ENCODE measurements at places on chromosomes 12 and 14. TPM values are rescaled to one million over a fixed set of nuclear protein-coding genes. Genes with fewer than 3 reads are reported as not detected.

C14orf132 gene
- 48.6 TPM for total RNA-seq

OVCH1 gene
- 0.51 TPM for total RNA-seq

TMEM52B gene
- 0.50 TPM for total RNA-seq

KRT83 gene
- not detected for total RNA-seq

KRT85 gene
- total RNA-seq, result not detected

SLC7A8 gene
- 5.1 TPM for total RNA-seq

LRRK2 gene
- total RNA-seq, result 10.8 TPM

AMHR2 gene
- total RNA-seq, result not detected

DNA sequence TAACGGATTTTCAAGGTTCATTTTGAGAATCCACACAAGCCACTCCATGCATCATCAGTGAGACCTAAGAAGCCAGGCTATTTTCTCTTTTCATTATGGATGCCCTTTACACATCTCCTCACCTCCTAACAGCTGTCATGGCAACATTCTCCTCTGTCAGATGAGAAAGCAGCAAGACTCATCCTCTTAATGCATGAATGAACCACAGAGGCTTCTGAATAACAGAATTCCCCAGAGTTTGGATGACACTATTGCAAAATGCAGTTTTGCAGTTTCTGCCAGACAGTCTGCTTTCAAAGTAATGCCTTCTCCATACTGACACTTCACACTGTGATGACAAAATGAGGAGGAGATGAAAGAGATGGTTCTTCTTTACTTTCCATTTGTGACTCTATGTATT lies 286.7 kb upstream of the GRIP1 start:
- H3K27ac ChIP-seq, result no peak overlapping the region
- H3K4me1 ChIP-seq, result no peaks in the 10 kb centered on the region
- no peak overlapping the region for H3K4me3 ChIP-seq

DNA sequence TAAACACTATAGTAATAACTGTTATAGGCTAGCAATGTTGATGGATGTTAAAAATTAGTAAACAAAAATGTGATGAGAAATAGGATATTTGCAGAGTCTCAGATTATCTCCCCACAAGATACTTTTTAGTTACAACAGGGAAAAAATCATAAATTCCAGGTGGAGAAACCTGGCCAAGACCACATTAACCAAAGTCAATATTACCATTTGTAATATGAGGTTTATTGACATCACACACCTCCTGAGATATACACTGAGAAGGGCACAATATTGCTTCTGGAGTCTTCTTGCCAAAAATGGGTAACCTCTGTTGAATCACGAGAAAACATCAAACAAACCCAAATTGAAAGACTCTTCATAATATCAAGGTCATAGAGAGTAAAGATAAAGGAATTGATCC lies 72.3 kb upstream of the AMIGO2 start:
- H3K27ac ChIP-seq, result no peak overlapping the region
- no peak for DNase-seq
- H3K4me1 ChIP-seq, result peaks cover 6% of the 10 kb centered on the region
- no peaks in the 10 kb centered on the region for H3K36me3 ChIP-seq
- H3K27me3 ChIP-seq, result no peaks in the 10 kb centered on the region

GRCh38 chr12:67590149-67590790 lies 58.3 kb upstream of the DYRK2 start:
- no peak overlapping the region for H3K4me3 ChIP-seq
- no peak overlapping the region for H3K27ac ChIP-seq
- H3K27me3 ChIP-seq, result peaks cover 3% of the 10 kb centered on the region
- H3K4me1 ChIP-seq, result no peaks in the 10 kb centered on the region
- DNase-seq, result no peak

DNA sequence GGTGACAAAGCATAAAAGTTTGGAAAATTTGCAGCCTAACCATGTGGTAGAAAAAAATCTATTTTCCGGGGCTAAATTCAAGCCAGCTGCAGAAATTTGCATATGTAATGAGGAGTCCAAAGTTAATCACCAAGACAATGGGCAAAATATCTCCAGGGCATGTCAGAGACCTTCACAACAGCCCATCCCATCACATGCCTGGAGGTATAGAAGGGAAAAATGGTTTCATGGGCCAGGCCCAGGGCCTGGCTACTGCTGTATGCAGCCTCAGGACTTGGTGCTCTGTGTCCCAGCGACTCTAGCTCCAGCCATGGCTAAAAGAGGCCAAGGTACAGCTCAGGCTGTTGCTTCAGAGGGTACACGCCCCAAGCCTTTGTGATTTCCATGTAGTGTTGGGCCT lies 655.8 kb upstream of the MGAT4C start:
- no peak overlapping the region for H3K27ac ChIP-seq
- no peaks in the 10 kb centered on the region for H3K36me3 ChIP-seq
- DNase-seq, result no peak

DNA sequence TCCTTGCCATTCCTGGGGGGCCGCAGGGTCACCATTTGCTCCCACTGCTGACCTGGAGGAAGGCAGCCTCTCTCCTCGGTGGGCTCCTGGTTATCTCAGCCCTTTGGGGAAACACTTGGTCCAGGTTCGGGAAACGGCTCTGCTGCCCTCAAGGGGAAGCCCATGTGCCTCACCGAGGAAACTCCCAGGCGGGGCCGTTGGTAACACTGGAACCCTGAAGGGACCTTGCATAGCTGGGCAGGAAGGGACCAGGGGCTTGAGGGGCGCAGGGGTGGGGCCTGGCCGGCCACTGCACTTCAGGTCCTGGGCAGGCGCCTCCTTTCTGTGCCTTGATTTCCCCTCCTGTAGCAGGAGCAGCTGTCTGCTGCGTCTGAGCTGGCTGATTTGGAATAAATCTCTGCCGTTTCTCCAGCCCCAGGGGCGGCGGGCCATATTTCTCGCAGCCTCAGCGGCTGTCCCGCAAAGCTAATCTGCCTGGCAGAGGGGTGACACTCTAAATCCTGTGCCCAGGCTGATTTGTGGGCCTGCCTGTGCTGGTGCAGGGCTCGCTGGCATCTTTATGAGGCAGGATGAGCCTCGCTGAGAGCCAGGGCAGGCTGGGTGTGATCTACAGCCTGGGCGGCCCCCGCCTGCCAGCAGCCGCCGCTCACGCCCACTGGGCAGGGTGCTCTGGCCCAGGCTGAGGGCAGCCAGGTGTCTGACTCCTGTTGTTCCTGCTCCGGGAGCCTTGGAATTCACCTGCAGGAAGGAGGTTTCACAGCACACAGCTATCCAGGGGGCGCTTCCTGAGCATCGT lies 49.7 kb downstream of the KIF26A start:
- no peaks in the 10 kb centered on the region for H3K4me1 ChIP-seq
- H3K36me3 ChIP-seq, result no peaks in the 10 kb centered on the region
- H3K27me3 ChIP-seq, result no peaks in the 10 kb centered on the region
- no peak overlapping the region for H3K4me3 ChIP-seq

DNA sequence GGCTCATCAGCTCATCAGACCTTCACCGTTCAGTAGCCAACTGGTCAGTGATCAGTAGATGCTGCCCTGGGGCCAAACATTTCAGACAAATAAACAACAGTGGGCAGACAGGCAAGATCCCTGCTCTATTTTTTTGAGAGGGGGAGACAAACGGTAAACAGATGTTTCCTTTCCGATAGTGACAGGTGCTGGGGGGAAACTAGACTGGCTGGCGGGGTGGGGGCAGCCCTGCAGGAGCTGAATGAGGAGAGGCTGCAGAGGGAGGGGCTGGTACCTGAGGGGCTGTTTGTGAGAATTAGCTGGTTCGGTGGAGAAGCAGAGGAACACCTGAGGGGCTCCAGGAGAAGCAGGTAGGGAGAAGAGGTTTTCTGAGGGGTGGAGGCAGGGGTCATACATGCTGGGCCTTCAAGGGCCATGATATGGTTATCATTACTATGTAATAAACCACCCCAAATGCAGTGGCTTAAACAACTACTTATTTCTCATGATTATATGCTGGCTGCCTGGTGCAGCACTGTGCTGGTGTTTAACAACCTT lies 8.2 kb upstream of the GOLGA3 start:
- H3K36me3 ChIP-seq, result peaks cover 18% of the 10 kb centered on the region
- no peaks in the 10 kb centered on the region for H3K4me1 ChIP-seq
- no peaks in the 10 kb centered on the region for H3K27me3 ChIP-seq
- no peak overlapping the region for H3K4me3 ChIP-seq
- no peak overlapping the region for H3K27ac ChIP-seq

GRCh38 chr12:57187222-57188089 lies 29.1 kb upstream of the NXPH4 start:
- no peak overlapping the region for H3K27ac ChIP-seq
- H3K36me3 ChIP-seq, result peaks cover 78% of the 10 kb centered on the region
- H3K4me3 ChIP-seq, result no peak overlapping the region
- H3K4me1 ChIP-seq, result no peaks in the 10 kb centered on the region
- no peak for DNase-seq
- no peaks in the 10 kb centered on the region for H3K27me3 ChIP-seq

DNA sequence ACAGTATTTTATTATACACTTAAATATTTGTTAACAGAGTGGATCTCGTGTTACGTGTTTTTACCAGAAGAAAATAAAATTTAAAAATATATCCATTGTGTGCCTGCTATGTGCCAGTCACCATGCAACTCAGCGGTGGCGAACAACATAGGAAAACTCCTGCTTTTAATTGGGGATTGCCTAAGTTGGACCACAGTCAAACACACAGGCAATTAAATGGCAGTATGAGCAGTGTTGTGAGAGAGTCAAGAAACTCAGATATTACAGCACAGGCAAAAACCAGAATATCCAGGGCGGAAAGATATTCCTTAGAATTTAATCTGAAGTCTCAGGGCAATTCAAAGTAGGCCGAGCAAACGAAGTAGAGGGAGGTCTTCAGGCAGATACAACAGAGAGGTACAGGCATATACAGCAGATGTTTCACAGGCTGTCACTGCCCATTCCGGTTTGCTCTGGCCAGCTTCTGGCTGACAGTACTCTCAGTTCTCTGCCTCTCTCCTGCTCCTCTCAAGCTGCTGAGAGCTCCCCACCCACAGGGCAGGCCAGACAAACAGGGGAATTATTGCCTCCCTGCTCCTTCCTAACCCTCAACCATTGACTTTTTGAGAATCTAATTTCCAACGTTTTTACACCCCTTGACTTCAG lies 540.2 kb upstream of the TMEM132C start:
- no peak overlapping the region for H3K27ac ChIP-seq
- no peaks in the 10 kb centered on the region for H3K36me3 ChIP-seq
- no peaks in the 10 kb centered on the region for H3K27me3 ChIP-seq
- no peak for DNase-seq

- H3K27ac ChIP-seq, result no peak overlapping the region
- H3K27me3 ChIP-seq, result no peaks in the 10 kb centered on the region
- no peaks in the 10 kb centered on the region for H3K36me3 ChIP-seq
Observed at GRCh38 chr14:34180869-34181268, 230.0 kb upstream of the EGLN3 start.

GRCh38 chr14:25038044-25038668 lies 11.8 kb downstream of the STXBP6 start:
- H3K27me3 ChIP-seq, result no peaks in the 10 kb centered on the region
- H3K36me3 ChIP-seq, result no peaks in the 10 kb centered on the region
- H3K27ac ChIP-seq, result no peak overlapping the region
- H3K4me3 ChIP-seq, result no peak overlapping the region

DNA sequence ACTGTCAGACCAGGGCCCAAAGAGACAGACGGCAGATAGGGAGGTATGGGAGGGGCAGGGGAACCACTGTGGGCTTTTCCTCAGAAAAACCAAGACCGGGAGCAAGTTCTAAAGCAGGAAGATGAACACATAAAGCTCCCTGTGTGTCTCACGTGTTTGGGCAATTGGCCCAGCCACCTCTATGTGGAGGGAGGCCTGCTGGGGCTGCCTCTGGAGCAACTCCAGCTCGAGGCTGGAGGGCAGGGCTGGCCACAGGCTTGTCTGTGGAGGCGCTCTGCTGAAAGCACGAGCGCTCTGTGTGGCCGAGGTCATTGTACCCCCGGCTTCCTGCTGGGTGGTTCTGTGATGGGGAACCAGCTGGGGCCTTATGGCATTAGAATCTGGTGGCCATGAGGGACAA lies 36.4 kb downstream of the TRAFD1 start:
- peaks cover 10% of the 10 kb centered on the region for H3K36me3 ChIP-seq
- no peak overlapping the region for H3K4me3 ChIP-seq
- no peaks in the 10 kb centered on the region for H3K4me1 ChIP-seq
- no peaks in the 10 kb centered on the region for H3K27me3 ChIP-seq
- no peak for DNase-seq
- no peak overlapping the region for H3K27ac ChIP-seq

- H3K4me3 ChIP-seq, result no peak overlapping the region
- no peaks in the 10 kb centered on the region for H3K36me3 ChIP-seq
- no peaks in the 10 kb centered on the region for H3K4me1 ChIP-seq
- no peak overlapping the region for H3K27ac ChIP-seq
Observed at GRCh38 chr14:35147186-35147585, 24.8 kb downstream of the PRORP start.

DNA sequence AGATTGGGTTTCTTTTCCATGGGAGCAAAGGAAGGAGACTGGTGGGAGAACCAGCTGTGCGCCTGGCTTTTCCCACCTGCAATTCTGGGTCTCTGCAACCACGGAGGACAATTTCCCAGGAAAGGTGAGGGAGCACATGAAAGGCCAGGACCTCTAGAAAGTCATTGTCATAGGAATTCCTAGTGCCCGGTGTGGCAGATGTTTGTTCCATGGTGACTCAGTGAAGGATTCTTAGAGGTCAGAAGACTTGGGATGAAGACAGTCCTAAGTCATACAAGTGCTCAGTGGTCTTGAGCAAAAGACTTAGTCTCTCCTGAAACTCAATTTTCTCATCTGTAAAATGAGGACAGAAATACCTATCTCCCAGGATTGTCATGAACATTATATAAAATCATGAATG lies 51.3 kb downstream of the KCNA5 start:
- H3K4me1 ChIP-seq, result peaks cover 10% of the 10 kb centered on the region
- no peak overlapping the region for H3K27ac ChIP-seq
- no peak for DNase-seq
- no peak overlapping the region for H3K4me3 ChIP-seq

- H3K27me3 ChIP-seq, result no peaks in the 10 kb centered on the region
- no peak overlapping the region for H3K4me3 ChIP-seq
- H3K36me3 ChIP-seq, result no peaks in the 10 kb centered on the region
- no peak overlapping the region for H3K27ac ChIP-seq
- no peak for DNase-seq
Observed at GRCh38 chr14:105502446-105503295, 11.6 kb downstream of the TEDC1 start.

GRCh38 chr14:37678916-37679315 lies 83.5 kb downstream of the TTC6 start:
- no peak overlapping the region for H3K27ac ChIP-seq
- no peaks in the 10 kb centered on the region for H3K36me3 ChIP-seq
- no peak overlapping the region for H3K4me3 ChIP-seq
- H3K4me1 ChIP-seq, result no peaks in the 10 kb centered on the region
- no peak for DNase-seq

GRCh38 chr14:71130491-71131179 lies 223.4 kb downstream of the PCNX1 start:
- peak; percentile 85 for DNase-seq
- H3K27me3 ChIP-seq, result no peaks in the 10 kb centered on the region
- H3K4me1 ChIP-seq, result peaks cover 5% of the 10 kb centered on the region

DNA sequence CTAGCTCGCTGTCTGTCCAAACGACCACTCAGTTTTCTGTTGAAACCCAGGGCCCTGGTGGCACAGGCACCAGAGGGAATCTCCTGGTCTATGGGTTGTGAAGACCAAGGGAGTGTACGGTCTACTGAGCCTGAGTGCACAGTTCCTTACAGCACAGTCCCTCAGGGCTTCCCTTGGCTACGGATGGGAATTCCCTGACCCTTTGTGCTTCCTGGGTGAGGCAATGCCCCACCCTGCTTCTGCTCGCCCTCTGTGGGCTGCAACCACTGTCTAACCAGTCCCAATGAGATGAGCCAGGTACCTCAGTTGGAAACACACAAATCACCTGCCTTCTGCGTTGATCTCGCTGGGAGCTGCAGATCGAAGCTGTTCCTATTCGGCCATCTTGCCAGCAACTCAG lies 22.6 kb downstream of the GPHN start:
- no peaks in the 10 kb centered on the region for H3K36me3 ChIP-seq
- H3K27ac ChIP-seq, result no peak overlapping the region
- H3K4me1 ChIP-seq, result no peaks in the 10 kb centered on the region
- no peak for DNase-seq
- no peak overlapping the region for H3K4me3 ChIP-seq
